Activated naive CD4-positive, alpha-beta T cell treated with anti-CD3 and anti-CD28 coated beads, Interleukin-2, amount 50 U/mL, for 16 hours (primary cell): ENCODE measurements at places on chromosomes 7 and 10.
A peak's percentile ranks its signal among the peaks of the same experiment; 100 is the strongest.

- no peak for DNase-seq
Measured at GRCh38 chr7:4164556-4164955, 517.5 kb upstream of the FOXK1 start.

DNA sequence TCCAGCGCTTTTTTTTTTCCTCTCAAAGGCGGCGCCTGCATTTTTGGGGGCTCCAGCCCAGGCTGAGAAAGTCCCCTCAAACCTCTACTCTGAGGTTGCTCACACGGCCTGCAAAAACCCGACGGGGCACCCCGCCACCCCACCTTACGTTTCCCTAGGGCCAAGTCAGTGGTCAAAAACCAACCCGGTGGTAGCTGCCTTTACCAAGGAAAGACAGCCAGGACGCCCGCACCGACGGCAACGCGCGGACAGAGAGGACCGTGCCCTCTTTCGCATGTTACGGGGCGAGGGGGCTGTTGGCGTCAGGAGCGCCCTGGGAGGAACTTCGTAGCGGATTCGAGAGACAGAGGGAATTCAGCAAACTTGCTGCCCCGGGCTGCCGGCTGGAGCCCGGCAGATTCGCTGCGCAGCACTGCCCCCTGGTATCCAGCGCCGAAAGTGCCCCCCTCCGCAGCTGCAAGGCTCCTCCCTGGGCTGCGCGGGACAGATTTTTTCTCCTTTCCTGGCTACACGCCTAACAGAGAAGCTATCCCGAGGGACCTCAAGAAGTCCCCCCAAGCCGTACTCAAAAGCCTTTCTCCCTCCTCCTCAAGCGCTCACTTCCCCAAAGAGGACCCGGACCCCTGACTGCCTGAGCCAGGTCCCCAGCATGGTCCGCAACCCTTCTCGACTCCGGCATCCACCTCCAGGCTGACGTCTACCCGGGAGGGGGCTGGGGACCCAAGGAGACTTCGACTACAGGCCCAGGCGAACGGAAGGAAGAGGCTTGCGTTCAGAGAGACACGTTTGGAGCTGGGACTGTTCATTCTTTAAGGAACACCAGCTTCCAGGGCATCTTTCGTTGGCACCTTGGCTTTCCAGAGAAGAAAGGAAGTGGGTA lies 27.7 kb upstream of the VAX1 start:
- peak; percentile 22 for DNase-seq

- DNase-seq = no peak
Measured at GRCh38 chr10:18501198-18501597, 150.2 kb downstream of the NSUN6 start.

- DNase-seq = no peak
Measured at GRCh38 chr7:28654110-28654509, 241.8 kb downstream of the CREB5 start.

DNA sequence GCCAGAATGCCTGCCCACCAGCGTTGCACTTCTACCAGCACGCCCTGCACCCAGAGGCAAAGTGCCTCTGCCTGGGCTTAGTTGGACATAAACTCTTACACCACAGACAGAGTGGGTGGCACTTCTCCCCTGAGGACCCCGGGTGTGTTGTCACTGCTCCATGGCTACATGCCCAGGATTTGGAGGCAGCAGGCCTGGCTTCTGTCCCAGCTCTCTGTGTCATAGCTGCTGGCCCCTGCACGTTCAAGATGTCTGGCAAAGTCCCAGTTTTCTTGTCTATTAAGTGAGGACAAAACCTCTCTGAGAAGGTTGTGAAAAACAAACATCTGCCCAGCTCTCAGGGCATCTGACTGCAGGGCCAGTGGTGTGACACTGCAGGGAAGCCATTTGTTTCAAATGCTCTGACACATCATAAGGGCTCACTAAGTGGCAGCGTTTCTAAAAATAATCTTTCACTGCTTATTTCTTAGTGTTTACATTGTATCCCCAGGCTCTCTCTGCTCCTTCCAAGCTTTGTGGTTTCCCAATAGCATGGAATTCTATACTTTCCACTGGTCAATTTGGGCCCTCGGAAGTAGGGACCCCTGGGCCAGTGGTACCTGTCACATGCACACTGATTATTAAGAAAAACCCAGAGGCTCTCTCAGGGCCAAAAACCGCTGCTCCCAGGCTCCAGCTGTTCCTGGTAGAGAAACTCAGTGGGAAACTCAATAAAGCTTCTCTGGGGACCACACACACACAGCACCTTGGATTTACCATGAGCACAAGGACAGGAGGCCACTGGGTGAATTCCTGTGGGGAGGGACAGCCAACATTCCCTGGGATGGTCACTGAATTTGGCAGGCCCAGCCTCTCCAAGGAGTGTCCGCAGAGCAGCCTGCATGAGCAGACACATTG lies 86.2 kb upstream of the ANLN start:
- DNase-seq = no peak

- DNase-seq = no peak
Measured at GRCh38 chr10:87973635-87974034, 110.2 kb downstream of the PTEN start.

DNA sequence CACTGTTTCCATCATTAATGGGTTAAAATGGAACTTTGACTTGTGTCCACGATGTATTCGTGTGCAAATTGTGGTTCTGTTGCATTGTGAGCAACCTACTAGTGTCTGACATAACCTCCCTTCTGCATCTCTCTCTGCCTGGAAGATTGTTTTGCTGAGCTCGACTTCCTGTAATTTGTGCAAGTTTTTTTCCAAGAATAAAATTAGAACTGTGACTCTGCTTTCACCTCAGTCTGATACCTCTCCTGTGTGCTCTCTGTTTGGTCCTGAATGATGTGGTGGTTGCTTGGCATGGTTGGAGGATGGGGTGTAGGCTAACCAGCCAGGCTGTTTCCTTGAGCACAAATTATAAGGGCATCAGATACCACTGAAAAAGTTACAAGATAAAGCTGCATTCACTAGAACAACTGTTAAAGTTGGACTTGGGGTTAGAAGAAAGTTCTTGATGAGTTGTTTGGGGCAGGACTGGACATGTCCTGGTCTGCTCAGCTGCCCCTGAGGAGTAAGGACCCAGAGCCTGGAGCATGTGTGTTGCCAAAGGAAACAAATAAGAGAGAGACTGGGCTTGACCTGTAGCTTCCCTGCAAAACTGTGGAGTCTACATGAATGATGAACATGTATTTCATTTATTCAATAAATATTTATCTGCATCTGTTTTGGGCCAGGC lies 1.9 kb upstream of the VOPP1 start:
- no peak for DNase-seq

DNA sequence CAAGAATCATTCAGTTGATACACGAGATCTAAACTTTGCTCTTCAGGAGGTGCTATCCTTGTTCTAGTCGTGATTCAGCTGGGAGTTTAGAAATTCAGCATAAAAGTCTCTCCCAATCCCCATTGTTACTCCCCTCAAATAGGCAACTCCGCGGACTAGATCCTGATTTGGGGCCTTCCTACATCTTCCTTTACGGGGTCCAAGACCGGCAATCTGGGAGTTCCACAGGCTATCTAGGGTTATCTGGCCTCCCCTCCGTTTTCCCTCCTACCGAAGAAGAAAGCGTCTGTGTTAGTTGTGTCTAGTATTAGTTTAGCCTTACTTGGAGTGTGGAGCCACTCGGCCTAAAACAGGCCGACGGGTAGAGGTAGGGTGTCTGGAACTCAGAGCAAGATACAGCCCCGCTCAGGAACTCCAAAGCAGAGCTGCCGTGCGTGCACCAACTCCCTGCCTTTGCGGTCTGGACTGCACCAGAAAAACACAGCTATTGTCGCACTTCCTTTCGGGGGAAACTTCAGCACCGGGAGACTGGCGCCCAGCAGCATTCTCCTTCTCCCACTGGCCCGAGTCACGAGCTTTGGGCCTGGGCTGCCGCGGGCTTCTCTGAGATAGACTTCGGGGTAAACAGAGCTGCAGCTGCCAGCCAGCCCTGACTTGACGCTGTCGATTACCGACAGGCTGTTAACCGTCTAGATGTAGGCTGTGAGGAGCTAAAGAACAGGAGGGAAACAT lies 1.5 kb upstream of the DLX5 start:
- no peak for DNase-seq

- DNase-seq = no peak
Measured at GRCh38 chr10:119347181-119347974, 140.0 kb downstream of the GRK5 start.

DNA sequence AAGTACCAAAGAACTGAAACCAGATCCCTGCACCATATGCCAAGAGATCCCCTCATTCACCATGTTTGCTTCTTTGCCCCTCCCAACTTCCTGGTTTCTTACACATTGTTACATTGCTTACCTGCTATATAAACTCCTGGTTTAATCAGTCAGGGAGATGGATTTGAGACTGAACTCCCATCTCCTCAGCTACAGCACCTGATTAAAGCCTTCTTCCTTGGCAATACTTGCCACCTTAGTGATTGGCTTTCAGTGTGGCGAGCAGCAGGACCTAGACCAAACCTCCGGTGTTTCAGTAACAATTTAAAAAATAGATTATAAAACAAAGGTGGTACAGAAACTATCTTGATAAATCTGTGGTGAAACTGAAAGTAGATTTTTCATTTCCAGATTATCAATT lies 122.6 kb downstream of the ST7 start:
- DNase-seq = no peak

GRCh38 chr7:134845461-134845860 lies 66.0 kb downstream of the CALD1 start:
- no peak for DNase-seq

DNA sequence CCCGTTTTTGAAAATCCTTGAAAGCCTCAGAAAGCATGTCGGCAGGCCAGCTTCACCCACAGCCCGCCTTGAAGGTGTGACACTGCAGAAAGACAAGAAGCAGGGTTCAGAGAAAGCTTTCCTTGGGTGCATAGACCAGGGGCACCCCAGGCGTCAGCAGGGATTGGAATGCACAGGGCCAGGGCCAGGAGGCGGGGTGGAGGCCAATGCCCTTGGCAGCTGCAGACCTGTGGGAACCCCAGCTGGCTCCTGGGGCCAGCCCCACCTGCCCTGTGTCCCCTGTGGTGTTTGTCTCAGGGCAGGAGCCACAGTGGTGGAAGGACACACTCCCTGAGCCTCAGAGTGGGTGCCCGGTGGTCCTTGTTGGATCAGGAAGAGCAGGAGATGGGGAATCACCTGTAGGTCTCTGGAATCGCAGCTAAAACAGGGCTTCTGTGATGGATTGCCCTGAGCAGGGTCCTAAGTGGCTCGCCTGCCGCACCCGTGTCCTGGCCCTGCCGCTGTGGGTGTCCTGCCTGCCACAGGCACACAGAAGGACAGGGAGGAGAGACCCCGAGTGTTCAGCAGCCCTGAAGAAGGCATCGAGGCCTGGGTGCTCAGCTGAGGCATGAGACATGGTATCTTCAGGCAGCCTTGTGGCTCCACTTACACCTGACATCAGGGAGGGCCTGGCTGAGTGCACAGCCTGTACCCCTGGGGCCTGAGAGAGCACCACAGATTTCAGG lies 32.5 kb downstream of the ANXA8 start:
- no peak for DNase-seq

DNA sequence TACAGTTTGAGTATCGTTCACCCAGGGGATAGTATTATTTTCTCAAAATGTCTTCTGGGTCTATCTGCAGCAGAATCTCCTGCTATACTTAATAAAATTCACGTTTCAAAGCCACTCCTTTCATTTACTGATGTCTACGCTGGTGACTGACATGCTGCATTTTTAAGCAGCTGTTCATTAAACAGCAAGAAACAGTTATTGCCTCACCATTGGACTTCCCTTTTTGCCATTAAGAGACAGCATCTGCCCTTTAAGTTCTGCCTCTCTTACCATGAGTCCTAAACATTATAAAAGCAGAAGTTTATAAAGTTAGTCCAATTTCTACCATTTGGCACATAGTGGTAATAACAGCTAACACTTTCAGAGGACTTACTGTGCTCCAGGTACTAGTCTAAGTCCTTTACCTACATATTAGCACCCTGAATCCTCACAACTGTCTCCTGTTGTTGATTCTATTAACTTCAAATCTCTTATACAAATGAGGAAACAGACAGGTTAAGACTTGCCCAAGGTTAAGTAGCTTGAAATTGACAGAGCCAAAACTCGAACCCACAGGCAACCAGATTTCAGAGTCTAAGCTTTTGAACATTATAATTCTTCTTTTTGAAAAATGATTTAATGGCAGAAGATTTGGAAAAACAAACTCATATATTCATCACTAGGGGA lies 169.5 kb downstream of the SNX13 start:
- no peak for DNase-seq

DNA sequence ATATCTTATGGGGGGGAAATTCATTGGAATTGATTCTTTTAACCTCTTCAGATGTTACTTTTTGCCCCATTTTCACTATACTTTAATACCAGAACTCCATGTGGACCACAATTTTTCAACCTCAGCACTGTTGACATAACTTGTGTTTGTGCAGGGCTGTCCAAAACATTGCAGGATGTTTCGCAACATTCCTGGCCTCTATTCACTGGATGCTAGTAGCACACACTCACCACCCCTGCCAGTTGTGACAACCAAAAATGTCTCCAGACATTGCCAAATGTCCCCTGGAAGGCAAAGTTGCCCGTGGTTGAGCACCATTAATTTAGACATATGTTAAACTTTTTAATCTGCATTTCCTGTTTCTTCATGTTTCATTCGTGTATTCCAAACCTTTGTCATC lies 234.7 kb downstream of the GFRA1 start:
- DNase-seq = no peak

GRCh38 chr10:29921071-29921446 lies 138.3 kb downstream of the JCAD start:
- no peak for DNase-seq

- DNase-seq = no peak
Measured at GRCh38 chr10:35699848-35700486, 57.9 kb upstream of the FZD8 start.

DNA sequence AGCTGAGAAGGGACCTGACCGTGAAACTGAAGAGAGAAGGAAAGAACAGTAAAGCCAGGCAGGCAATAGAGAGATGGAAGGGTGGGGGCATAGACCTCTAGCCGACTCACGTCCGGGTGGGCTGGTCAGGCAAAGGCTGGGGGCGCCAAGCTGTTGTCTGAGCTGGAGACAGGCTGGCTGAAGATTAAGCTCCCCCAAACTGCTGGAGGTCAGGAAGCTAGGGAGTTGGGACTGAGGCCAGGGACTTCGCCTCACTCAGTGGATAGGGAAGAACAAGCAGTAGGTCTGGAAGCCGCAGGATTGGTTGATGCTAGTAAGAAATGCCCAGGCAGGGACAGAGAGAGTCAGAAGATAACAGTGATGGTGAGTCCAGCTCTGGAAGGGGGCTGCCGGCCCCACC lies 5.3 kb downstream of the PITX3 start:
- no peak for DNase-seq

GRCh38 chr10:115981081-115981480 lies 291.9 kb downstream of the GFRA1 start:
- no peak for DNase-seq

- DNase-seq = no peak
Measured at GRCh38 chr7:128379900-128380479, 18.5 kb upstream of the PRRT4 start.

DNA sequence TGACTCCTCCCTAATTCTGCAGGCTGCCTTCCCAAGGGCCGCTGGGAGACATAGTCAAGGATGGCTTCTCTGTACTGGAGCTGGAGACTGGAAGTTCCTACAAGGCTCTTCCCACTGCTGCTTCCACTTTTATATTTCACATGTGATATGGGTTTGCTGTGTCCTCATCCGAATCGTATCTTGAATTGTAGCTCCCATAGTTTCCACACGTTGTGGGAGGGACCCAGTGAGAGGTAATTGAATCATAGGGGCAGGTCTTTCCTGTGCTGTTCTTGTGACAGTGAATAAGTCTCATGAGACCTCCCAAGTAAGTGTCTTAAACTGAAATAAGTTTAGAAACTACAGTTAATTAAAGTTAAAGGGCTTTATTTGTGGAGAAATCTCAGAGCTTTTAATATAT lies 47.0 kb upstream of the BICC1 start:
- DNase-seq = no peak
